Airway epithelial cell (primary cell): ENCODE measurements at places on chromosomes 2 and 18. TPM values are rescaled to one million over a fixed set of nuclear protein-coding genes. Genes with fewer than 3 reads are reported as not detected.

Gene COX5B
- 488 and 502 TPM in 2 replicates for total RNA-seq

Gene C2orf72
- not detected in 2 replicates for total RNA-seq

Gene ALPI
- not detected in 2 replicates for total RNA-seq

Gene MAP3K19
- not detected in 2 replicates for total RNA-seq

Gene ALPP
- not detected in 2 replicates for total RNA-seq

Gene RNMT
- total RNA-seq = 9.7 and 14.8 TPM in 2 replicates

Gene CABYR
- 5.9 and 6.9 TPM in 2 replicates for total RNA-seq

Gene HOXD13
- not detected in 2 replicates for total RNA-seq

Gene NBEAL1
- 14.5 and 21.3 TPM in 2 replicates for total RNA-seq

Gene ESPNL
- total RNA-seq = 0.28 TPM in 1 of 2 replicates, not detected in the other

Gene DCDC2C
- not detected in 2 replicates for total RNA-seq

Gene CREG2
- 0.88 and 3.9 TPM in 2 replicates for total RNA-seq

Gene CCDC85A
- total RNA-seq = not detected in 2 replicates

Gene NAGK
- total RNA-seq = 94.1 and 102 TPM in 2 replicates

Gene DRC1
- total RNA-seq = not detected in 2 replicates

Gene DPP10
- total RNA-seq = not detected in 2 replicates

Gene DLX2
- 0.56 and 0.92 TPM in 2 replicates for total RNA-seq

Gene ELOA2
- total RNA-seq = not detected in 2 replicates

Gene TTN
- total RNA-seq = not detected in 2 replicates

Gene RFTN2
- total RNA-seq = not detected in 2 replicates
